ENCODE measurements at places on chromosomes 11 and 22.
A peak's percentile ranks its signal among the peaks of the same experiment; 100 is the strongest.

GRCh38 chr11:13927481-13927880 lies 35.0 kb upstream of the SPON1 start:
- DNase-seq: no peak

GRCh38 chr22:32426881-32427280 lies 14.8 kb upstream of the RTCB start:
- no peak for DNase-seq

GRCh38 chr22:33472462-33473344 lies 414.5 kb upstream of the SYN3 start:
- DNase-seq: peak; percentile 66

DNA sequence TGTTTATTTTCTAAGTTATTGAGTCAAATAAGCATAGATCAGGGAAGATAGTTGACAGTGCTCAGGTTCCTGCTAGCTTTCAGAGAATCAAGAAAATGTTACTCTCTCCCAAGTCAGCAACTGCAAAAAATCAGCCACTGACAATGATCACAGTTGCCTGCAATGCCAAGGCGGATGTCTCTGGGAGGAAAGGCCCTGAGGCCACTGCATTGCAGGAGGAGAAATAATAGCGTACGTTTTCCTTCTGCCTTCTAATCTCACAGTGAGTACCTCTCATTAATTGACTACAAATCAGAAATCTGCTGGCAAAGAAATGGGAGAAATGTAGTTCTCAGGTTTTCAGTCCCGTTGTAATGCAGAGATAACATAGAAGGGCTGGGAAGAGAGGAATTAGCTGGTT lies 54.0 kb upstream of the SPON1 start:
- DNase-seq: no peak

DNA sequence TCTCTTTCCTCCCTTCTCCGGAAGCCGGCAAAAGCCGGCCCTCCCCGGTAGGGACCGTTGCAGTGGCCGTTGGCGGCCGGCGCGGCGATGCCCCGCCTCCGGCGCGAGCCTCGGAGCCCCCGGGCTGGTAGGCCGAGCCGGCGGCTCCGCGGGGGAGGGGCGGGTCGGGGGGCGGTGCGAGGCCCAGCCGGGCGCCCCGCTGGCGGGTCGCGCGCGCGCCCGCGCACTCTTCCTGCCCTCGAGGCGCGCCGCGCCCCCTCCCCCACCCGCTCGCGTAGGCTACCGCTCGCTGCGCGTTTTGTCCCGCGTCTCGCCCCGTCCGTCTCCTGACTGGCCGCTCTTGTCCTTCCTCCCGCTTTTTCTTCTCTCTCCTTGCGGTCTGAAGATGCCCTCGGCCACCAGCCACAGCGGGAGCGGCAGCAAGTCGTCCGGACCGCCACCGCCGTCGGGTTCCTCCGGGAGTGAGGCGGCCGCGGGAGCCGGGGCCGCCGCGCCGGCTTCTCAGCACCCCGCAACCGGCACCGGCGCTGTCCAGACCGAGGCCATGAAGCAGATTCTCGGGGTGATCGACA lies 591 bp downstream of the CAPRIN1 start:
- DNase-seq: peak; percentile 88

GRCh38 chr11:327581-327923 lies 6.9 kb upstream of the IFITM3 start:
- DNase-seq: peak; percentile 30

DNA sequence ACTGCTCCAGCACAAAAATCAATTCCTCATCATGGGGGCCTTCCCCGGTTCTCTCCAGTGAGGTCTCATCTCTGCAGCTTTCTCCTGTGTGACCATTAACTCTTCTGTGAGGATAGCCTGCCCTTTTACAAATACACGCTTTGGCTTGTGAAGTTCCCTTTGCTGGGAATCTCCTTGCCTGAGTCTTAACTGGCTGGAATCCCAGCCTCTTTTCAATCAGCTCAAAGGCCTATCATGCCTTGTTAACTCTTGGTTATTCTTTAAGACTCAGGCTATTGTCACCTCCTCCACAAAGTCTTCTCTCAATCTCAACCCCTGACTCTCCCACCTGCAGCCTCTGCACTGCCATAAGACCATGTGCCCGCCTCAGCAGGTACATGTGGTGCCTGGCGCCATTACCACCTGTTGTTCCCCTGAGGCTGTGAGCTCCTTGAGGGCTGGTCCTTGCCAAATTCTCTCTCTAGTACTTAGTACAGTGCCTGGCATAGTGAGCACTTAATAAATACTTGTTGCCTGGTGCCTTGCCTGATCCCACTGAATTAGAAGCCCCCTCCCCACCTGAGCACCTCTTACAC lies 128.2 kb downstream of the ST3GAL4 start:
- DNase-seq: no peak

GRCh38 chr11:44798607-44798972 lies 71.8 kb downstream of the TSPAN18 start:
- DNase-seq: no peak

DNA sequence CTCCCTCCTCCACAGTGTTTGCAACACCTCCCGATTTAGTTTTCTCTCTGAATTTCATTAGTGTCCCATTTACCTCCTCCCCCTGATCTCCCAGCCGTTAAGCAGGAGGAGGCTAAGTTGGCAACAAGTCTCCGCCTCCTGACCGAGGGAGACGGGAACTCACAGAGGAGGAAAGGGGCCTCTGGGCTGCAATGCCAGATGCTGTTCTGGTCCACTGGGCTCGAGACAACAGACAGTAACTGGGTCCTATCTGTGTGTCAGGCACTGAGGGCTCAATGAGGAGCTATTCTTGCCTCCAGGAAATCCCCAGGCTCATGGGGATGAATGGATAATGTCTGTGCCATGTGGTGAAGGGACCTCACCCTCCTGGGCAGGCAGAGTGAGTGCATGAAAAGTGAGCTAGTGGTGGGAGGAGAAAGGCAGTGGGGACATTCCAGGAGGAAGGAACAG lies 228.1 kb downstream of the TENM4 start:
- no peak for DNase-seq

GRCh38 chr11:118198370-118198769 lies 21.9 kb upstream of the SCN2B start:
- peak; percentile 52 for DNase-seq

- DNase-seq: no peak
Observed at GRCh38 chr11:120340529-120340928, 4.3 kb downstream of the ARHGEF12 start.

GRCh38 chr22:48434868-48435250 lies 1392.8 kb downstream of the BRD1 start:
- no peak for DNase-seq

- DNase-seq: peak; percentile 93
Observed at GRCh38 chr22:23401111-23401909, 178.8 kb downstream of the IGLL1 start.

- no peak for DNase-seq
Observed at GRCh38 chr22:39106326-39106725, 9.3 kb downstream of the APOBEC3H start.

DNA sequence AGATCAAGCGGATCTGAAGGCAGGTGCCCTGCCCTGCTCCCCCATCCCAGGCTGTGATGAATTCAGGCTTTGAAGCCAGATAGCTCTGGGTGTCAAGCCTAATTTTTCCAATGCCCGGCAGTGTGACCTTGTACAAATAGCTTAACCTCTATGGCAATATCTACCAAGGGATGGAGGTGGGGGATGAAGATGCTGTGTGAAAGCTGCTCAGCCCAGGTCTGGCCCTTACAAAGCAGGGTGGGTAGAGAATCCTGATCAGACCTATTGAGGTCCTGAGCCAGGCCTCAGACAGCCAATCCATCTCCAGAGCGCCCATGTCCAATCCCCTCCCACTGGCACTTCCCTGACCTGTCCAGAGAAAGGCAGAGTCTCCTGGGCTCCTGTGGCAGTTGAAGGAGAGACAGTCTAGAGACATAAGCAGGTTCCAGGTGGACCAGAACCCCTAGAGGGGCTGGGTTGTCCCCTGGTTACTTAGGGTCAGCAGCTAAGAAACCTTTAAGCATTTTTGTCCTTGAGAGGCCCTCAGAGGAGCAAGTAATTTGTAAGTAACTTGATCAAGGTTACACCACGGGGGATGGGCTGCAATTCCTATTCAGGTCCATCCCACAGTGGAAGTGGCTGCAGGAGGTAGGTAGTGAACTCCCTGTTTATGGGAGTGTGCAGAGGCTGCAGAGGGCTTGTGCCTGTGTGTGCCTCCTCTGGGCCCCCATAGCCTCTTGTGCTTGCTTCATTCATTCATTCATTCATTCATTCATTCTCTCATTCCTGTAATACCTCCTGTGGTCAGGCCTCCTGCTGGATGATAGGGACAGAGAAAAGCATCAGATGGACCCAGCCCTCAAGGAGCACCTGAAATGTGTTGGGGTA lies 10.4 kb downstream of the P2RY2 start:
- no peak for DNase-seq

DNA sequence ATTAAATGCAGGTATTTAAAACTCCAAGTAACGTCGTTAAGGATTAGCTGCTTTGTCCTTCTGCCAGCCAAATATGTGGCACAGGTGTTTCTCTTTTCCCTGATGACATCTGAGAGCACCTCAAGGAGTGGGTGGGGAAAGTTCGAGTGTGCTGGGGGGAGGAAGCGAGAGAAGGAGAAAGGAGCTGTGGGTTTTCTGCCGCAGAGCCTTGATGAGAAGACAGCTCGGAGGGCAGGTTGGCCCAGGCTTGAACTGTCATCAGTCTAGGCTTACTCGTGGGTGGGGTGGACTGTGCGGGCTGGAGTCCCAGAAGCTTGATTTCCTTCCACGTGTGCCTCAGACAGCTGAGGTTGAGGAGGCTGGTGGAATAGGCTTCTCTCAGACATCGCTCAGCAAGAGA lies 15.2 kb upstream of the SORL1-AS1 start:
- no peak for DNase-seq

GRCh38 chr11:3108183-3108721 lies 51.0 kb upstream of the CARS1 start:
- DNase-seq: no peak

DNA sequence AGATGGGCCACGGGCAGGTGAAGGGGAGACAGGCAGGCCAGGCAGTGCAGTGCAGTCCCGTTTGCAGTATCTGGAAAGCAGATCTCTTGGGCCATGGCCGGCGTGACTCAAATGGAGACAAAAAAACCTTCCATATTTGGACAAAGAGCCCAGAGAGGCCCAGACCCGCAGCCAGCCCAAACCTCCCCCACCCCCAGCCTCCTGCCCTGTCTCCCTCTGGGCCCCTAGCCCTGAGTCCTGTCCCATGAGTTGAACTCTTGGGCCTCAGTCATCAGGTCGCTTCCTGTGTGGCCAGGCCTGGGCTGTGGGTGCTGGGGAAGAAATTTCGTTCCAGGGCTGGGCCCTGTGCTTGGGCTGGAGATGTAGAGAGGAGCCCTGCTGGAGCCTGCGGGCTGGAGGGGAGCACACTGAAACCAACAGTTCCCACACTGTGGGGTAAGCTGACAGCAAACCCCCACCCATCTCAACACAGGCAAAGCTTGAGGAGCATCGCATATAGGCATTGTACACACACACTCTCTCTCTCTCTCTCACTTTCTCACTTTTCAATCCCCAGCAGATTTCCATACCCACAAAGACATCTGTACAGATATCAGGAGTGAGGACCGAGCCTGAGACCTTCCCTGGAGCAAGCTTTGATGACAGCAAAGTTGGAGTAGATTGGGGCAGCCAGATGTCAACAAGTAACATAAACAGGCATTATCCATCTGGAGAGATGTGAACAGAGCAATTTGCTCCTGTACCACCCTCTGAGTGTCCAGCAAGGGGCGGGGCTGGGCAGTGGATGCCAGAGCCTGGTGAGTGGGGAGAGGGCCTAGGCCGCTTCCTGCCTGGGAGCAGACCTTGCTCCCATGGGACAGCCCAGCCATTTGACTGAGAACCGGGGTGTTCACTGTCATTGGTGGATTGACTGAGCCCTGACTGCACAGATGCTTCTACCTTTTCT lies 17.2 kb downstream of the ARHGEF17 start:
- peak; percentile 80 for DNase-seq

GRCh38 chr11:129359748-129360147 lies 15.9 kb upstream of the BARX2 start:
- no peak for DNase-seq

GRCh38 chr11:70430671-70431574 lies 32.6 kb downstream of the CTTN start:
- no peak for DNase-seq

GRCh38 chr22:46119729-46120419 lies 30.5 kb upstream of the PPARA start:
- DNase-seq: peak; percentile 44

- no peak for DNase-seq
Observed at GRCh38 chr11:2139123-2139521, at the start of gene IGF2. Gene IGF2 (minus strand): TSS chr11:2139389. CDS start chr11:2135523, 3,866 bp downstream.

- DNase-seq: no peak
Observed at GRCh38 chr11:30454111-30454510, 131.2 kb downstream of the ARL14EP start.

DNA sequence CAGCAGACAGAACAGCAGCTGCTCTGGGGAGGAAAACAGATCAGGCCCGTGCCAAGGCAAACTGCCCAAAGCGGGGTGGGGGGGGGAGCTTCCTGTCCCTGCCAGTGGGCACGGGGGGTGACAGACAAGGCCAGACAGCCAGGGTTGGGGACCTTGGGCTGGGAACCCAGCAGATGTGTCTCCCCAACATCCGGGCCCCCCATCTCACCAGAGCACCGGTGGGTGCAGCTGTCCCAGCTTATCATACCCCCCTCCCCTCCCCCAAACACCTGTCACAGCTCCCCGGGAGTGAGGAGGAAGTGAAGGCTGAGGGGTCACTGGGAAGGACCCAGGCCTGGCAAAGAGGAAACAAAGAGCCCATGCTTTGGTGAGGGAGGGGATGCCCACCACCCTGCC lies 1.3 kb downstream of the PPP1R14B start:
- DNase-seq: no peak

- DNase-seq: peak; percentile 14
Observed at GRCh38 chr11:122559734-122560382, 95.7 kb upstream of the UBASH3B start.

- peak; percentile 80 for DNase-seq
Observed at GRCh38 chr11:46285594-46286033, 8.2 kb downstream of the CREB3L1 start.

DNA sequence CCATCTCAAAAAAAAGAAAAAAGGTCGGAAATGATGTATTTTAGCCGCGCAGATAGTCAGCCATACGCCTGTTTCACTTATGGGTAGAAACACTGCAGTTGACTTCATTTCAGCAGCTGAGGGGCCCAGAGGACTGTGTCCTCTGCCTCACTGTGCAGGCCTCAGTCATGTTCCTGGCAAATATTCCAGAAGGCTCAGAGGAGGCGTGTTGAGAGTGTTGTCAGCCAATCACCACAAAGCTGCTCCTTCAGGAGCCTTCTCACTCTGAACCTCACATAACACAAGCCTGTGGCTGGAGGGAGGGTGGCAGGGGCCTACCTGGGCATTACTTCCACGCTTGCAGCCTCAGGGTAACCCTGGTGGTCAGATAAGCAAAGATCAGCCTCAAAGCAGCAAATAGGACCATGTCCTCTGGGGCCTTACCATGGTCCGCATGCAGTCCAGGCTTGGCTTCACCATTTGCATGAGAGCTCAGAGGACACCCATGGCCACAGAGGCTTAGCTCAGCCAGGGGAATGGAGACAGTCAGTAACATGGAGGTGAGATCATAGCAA lies 17.3 kb upstream of the TREH start:
- DNase-seq: no peak

Data from fibroblast of skin of back (primary cell).